NCI-H1436 (cell line): ENCODE measurements at places on chromosomes 16 and 17.
A peak's percentile ranks its signal among the peaks of the same experiment; 100 is the strongest.

DNA sequence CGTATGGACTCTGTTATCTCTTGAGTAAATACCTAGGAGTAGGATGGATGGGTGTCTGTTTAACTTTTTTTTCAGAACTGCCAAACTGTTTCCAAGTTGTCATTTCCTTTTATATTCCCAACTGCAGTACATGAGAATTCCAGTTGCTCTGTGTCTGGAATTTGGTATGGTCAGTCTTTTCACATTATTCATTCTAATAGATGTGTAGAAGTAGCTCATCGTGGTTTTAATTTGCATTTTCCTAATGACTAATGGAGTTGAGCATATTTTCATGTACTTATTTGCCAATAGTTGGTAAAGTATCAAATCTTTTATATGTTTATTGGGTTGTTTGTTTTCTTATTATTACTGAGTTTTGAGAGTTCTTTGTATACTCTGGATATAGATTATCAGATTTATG, 27.0 kb downstream of the MRTFB start:
- no peak for DNase-seq

DNA sequence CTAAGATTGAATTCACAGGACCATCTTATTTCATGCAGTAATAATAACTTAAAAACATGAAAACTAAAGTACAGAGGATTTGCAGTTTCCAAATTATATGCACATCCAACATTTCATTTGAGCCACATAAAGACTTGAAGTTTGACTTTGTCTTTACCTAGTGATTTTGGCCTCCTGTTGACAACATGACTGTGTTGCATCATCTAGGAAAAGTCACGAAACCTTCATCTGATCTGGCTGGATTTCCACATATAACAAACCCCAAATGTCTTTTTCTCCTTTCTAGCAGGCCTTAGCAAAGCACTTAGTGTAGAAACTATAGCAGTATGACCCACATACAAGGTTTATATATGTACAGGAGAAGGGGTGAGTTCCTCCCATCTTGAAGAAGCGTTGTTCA, 406.5 kb upstream of the CDH5 start:
- no peak for DNase-seq

DNA sequence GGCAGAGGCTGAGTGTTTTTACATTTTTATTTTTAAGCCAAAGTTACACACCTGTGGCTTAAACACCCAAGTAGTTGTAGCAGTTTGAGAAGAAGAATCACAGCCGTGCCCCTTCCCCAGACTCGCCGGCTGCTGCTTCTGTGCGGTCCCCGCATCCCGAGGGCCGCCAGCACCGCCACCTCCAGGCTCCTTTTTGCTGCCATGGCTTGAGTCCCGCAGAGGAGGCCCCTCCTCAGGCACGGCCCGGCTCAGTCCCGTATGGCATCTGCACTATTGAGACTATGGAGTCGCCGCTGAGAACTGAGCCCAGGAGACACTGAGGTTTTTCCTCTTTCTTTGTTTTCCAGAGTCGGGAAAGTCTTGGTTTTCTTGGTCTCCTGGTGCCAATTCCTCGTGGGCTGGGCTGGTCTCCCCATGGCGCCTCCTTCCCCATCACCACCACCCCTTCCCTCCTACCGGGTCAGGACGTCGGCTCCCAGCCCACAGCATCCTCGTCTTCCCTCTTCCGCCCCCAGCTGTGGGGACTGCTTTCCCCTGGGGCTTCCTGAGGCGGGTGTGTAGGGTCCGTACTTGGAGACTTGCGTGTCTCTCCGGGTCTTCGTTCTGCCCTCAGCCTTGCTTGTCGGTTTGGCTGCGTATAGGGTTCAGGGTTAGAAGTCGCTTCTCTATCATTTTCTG, 32.6 kb upstream of the CDH15 start:
- DNase-seq = no peak

DNA sequence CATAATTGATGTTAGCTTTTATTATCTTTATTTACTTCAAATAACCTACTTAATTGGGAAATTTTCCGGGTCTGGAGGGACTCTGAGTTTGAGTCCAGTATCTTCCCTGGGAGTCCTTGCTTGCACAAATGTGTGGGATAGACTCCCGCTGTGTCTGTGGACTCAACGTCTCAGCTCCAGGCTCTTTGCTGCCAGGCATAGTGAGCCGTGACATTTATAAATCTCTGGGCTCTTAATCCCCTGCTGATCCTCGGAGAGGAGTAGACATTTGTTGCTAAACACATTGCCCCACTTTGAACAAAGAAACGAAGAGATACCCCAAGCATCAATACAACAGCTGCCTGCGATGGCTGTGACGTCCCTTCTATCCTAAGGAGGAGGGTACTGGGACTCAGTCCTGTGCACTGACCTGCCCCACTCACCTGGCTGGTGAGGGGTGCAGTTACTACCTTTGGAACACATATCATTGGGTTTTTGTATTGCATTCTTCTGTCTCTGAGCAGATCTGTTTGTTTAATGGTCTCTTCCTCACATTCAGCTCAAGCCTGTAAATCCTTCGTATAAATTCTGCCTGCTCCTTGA, 316.9 kb downstream of the HAPSTR1 start:
- DNase-seq = no peak

DNA sequence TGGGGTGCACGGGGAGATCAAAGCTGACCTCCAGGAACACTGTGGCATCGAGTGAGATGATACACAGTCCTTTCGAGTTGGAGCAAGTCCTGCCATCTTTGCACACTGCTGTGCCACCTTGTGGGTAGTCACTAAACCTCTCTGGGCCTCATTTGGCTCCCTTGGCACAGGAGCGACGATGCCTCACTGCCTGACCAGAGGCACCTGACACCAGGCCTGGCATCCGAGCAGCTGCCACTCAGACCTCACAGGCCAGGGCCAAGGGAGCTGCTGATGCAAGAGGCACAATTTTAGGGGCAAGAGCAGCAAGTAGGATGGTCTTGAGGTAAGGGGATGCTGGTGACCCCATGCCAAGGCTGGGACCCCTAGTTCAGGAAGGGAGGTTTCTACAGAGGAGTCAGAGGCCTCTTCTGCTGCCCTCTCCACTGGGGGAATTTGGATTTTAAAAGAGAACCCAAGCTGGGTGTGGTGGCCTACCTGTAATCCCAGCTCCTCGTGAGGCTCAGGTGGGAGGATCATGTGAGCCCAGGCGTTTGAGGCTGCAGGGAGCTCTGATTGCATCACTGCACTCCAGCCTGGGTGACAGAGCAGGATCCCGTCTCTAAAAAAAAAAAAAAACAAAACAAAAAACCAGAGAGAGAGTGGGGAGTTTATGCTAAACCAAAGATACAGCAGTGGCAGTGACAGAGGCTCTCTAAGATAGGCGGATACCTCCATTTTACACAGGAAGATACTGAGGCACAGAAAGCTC, 6.7 kb upstream of the ADGRG1 start:
- no peak for DNase-seq

DNA sequence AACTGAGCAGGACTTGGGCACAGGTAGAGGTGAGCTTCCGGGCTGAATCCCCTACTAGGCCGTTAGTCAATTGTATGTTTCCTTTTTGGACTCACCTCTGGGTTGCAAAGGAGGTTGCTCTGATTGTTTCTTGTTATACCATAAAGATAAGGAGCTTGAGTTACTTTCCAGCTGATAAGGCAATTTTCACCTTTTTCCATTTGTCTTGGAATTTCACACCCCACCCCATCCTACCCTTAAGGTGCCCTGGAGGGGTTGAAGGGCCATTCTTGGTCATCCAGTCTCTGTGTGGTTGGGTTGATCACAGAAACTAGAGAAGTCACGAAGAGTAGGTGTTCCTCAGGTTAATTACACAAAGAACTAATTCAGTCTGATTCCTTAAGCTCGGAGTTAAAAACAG, 162.2 kb downstream of the CDH13 start:
- no peak for DNase-seq

- no peak for DNase-seq
These were observed 16.6 kb upstream of the TERF2 start for GRCh38 chr16:69402439-69402838.

- DNase-seq = no peak
These were observed 11.1 kb downstream of the C16orf86 start for GRCh38 chr16:67677712-67678111.

- DNase-seq = peak; percentile 4
These were observed 1.4 kb downstream of the CBLN1 start for GRCh38 chr16:49280105-49280741.

- no peak for DNase-seq
These were observed 1713.9 kb downstream of the TP53TG3F start for GRCh38 chr16:35173295-35173694.

DNA sequence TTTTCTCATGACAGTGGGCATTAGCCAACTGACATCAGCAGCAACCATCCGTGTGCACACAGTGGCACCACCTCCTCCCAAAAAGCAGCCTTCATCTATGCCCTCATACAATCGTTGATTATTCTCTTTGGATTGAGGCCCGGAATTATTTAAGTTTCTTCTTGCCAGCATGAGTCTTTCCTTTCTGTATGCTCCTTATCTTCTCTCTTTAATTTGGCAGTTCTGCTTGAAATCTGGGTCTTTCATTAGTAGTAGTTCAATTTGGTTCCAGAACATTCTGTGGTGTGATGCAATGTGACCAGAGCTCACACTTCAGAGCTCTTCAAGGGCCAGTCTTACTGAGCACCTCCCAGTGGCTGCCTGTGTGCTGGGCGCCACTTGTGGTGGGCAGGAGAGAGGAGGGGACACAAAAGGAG, 52.2 kb upstream of the STH start:
- peak; percentile 7 for DNase-seq

GRCh38 chr17:74645010-74645409, 21.5 kb upstream of the CD300E start:
- no peak for DNase-seq

GRCh38 chr17:29245401-29245800, 1.3 kb upstream of the CRYBA1 start:
- DNase-seq = no peak

- DNase-seq = no peak
These were observed 14.2 kb downstream of the GALK1 start for GRCh38 chr17:75750661-75751423.

DNA sequence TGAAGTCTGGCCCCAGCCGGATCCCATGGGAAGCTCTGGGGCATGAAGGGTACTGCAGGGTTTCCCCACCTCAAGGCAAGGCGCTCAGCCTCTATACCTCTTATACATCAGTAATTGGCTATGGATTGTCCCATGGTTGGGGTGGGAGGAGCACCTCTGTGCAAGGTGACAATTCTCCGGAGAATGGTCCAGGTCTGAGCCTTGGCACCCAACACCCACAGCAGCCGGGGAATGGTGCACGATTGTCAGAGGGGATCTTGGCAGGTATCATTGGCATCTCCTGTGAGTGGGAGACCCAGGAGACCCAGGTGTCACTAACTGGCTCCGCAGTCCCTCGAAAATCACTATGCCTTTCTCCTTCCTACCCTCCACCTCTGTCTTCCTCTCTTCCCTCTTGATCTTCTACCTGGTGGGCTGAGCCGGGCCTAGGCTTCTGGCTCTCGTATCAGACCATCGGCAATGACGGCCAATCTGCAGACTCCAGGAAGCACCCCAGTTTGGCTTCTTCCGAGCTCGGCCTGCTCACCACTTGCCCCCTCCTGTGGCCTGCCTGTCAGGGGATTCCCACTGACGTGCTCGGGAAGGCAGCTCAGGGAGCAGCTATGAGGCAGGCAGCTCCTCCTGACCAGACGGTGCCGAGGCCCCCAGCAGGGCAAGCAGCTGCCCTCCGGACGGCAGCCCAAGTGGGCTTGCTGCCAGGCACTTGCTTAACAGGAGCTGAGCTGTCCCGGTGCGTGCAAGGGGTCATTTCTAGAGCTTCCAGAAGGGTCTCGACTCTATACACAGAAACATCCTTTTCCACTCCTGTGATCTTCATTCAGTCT, 10.0 kb upstream of the CALB2 start:
- DNase-seq = no peak

DNA sequence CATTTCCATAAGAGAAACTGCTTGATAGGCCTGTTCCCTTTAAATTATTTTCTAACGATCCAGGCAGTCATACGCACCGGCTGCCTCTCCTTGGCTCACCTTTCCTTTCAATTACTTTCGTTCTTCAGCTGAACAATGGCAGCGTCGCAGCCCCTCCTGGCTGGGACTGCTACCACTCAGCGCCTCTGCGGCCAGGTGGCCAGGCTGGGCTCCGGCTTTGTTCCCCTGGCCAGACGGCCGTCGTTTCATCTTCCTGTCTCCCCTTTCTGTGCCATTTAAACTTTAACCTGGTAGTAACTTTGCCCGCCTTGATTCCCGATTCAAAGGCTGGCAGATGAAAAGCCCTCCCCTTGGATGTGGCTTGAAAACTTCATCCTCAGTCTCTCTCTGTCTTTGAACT, 79.0 kb downstream of the C16orf78 start:
- peak; percentile 19 for DNase-seq

DNA sequence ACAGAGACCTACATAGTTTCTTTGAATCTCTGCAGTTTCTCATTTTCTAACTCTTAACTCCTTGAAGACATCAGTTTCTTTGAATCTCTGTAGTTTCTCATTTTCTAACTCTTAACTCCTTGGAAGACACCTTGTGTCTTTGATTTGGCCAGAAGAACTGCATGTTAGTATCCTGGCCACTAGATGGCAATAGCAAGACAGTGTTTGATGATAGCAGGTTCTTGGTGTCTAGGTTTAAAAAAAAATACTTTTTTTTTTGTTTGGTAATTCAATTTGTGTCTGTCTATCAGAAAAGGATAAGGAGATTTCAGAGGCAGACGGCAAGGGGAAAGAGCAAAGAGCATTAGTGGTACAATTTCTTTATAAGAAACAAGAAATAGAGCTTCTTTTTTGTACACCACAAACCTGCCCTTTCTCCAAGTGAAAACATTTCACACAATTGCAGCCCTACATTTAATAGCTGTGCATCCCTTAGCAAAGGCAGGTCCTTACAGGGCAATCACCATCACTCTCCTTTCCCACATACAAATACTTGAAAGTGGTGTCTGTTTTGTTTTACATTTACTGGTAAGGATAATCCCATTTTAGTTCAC, 1324.9 kb upstream of the CDH8 start:
- peak; percentile 12 for DNase-seq

DNA sequence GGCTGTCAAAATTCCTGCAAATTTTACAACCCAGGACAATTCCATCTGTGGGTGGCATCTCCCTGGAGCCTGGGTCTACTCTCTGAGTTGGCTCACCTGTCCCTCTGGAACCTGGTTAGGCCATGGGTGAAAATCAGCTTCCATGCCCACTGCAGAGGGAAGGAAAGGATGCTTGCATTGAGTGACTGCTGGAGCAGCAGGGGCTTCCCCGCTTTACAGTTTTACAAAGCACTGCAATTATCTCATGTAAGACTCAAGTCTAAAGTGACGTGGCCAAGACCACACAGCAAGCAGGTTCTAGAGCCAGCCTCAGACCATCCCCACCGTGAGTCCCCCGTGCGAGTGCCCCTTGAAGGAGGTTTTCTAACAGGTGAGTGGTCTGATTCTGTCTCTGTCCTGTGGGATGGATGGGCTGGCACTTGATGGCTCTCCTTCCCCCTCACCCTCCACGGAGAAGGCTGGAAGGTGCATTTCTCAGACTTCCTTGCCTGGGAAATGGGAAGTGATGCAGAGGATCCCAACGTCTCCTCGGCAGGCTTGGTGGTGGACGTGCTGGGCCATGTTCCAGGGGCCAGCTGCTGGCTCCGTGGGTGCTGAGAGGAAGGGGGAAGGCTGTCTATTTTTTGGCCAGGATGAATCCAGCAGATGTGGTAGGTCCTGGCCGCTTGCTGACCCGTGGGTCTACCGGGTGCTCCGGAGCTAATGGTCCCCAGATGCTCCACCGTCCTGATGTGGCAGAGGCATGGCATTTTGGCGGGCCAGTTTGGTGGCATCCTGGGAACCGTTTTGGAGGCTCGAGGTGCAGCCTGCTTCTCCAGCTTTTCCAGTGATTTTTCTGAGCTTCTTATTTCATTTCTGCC, 26.3 kb upstream of the CBX4 start:
- DNase-seq = no peak

GRCh38 chr17:48961516-48962233, 6.7 kb downstream of the GIP start:
- no peak for DNase-seq
